ENCODE measurements at places on chromosomes 5 and 9.

- no peak for DNase-seq
Measured at GRCh38 chr5:103472265-103472664, 90.3 kb downstream of the NUDT12 start.

DNA sequence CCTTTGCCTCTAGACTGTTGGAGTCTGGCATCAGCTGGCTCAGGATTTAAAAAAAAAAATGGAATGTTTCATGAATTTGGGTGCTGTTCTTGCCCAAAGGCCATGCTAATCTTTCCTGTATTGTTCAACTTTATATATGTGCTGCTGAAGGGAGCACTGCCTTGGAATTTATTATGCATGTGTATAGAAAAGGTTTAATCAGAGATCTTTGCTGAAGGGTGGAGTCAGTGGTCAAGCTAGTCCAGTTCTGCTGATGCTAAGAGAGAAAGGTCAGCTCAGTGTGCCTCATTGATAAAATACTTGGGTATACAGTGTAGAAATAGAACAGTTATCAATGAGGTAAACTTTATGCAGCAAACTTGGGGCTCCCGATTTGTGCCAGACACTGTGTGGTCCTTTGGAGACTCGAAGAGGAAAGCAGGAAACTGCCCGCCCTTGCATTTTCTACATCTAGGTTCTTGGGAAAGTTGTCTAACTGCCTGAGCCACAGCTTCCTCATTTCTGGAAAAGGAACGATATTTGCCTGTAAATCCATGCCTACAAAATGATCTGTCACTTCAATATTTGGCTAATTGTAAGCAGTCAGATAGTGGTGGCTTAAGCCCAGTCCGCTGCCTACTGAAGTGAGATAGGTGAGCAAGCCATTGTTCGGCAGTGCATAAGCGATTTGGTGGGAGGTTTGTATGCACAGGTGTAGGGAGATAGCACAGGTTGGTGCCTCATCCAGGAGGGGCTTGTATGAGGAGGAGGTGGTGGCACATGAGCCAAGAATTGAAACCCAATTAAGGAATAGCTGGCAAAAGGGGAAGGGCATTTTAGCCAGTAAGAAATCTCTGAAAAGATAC, 29.2 kb upstream of the GTF2H2C start:
- no peak for DNase-seq

- DNase-seq, result no peak
Measured at GRCh38 chr9:117239428-117239827, 175.4 kb downstream of the ASTN2 start.

DNA sequence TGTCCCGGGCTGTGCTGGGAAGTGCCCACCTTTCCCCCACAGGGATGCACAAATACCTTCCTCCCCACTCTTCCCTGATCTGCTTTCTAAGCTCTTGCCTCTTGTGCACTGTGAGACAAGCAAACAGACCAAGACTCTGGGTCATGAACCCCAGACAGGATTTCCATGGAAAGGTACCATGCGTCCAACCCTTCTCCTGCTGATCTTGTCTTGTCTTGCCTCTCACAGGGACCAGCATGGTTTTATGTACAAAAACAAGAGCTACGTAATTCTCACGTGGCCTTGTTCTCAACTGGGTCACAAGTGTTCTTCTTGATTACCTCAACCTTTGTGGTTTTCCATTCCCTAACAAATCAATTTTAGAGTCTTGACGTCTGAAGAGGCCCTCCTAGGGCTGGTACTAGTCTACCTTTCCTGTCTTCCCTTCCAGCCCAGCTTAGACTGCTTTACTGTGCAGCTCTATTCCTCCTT, 176.5 kb upstream of the MAP3K1 start:
- DNase-seq, result no peak

DNA sequence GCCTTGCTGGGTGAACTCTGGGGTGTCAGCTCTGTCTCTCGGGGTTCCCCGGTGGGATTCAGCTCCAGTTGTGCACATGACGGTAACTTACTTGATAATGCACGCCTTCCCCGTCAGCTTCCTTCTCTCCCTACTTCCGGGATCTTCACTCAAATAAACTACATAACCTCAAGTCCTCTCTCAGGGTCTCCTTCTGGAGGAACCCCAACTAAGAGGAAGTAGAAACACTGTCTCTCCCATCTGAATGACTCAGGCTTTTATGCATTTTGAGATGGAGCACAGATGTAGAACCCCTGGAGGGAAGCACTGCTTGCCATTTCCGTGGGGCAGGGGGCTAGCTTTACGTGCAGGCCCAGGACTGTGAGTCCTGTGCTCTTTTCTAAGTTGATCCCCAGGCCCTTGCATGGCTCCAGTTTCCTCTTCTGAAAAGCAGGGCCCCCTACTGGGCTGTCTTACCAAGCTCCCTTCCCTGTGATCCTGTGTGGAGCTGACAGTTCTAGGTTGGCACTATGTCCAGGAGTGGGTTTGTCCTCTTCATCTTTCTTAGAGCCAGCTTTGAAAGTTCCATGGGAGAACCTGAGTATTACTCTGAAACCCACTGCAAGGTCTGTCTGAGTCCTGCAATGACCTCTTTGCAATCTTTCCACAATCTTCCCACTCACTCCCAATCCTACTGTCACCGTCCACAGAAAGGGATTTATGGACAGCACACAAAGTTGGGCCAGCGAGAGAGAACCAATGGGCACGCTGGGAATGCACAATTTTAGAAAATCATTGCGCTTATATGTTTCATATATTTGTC, 17.7 kb downstream of the S1PR3 start:
- no peak for DNase-seq

DNA sequence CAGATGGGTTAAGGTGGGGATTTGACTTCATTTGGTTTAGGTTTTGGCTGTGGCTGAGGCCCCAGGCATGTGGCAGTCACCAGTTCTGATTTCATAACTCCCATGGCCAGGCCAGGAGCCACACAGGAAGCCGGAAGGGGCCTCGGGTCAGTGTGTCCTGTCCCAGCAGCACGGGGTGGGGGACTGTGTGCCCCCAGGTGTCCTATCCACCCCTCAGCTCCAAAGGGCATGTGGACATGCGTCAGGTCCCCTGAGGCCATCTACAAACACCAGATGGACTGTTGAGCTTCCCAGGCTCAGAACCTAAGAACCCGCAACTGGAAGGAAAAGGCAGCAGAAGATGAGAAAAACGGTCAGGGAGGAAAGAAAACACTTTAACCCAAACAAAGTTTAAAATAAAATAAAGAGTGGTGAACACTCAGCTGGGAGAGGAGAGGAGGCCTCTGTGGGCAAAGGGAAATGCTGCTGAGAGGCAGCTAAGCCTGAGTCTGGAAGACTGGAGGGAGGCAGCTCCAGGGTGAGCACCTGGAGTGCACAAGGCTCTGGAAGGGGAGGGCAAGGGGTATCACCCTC, 260.8 kb downstream of the AUH start:
- DNase-seq, result no peak

- DNase-seq, result no peak
Measured at GRCh38 chr5:72290356-72291133, 29.5 kb downstream of the MRPS27 start.

DNA sequence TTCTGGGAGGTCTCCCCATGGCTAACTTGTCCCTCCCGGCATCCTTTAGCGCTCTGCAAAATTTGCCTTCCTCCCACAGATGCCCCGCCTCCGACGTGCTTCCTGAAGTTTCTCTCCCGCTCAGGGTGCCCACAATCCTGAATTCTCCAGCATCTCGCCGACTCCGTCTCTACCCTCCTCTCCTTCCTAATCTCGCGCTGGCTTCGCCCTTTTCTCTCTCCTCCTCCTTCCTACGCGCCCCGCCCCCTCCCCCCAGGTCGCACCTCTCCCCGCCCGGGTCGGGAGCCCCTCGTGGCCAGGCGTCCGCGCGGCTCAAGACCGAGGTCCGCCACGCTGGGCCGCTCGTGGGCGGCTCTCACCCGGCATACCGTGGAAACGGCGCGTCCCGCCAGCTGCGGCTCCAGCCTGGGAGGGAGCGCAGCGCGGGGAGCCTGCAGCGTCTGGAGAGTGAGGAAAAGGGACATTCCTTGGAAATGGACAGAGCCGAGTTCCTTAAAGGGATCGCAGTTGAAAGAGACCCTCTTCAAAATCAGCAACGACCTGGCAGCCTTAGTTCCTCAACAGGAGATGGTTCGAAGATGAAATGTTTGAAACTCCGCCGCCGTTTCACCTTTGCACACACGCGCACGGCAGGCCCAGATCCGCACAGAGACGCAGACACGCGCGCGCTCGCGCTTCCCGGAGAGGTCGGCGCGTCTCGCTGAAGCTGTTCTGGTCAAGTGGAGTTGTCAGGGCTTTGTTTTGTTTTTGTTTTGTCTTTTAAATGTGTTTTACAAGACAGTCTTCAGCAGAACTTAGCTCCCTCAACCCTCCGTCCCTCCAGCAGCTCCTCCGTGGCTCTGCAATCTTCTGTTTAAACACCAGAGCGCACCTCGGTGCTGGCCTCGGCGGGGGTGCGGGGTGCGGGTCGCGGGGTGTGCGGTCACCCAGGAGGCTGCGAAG, 5.0 kb upstream of the IRX2 start:
- no peak for DNase-seq

DNA sequence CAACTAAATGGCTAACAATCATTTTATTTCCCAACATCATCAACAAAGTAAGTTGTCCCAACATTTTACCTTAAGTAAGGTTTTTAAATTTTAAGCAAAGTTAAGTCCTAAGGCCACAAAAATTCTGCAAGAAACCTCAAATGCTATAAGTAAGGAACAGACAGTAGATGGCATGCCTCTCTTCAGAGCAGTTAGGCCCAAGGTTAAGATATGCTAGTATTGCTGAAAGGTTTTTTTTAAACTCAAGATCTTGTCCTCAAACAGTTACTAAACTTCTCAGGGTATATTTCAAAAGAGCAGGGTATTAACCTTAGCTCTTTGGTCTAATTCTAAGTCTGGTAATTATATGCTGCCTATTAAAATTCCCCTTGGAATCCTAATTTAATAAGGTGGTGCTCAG, 35.1 kb downstream of the PJA2 start:
- no peak for DNase-seq

DNA sequence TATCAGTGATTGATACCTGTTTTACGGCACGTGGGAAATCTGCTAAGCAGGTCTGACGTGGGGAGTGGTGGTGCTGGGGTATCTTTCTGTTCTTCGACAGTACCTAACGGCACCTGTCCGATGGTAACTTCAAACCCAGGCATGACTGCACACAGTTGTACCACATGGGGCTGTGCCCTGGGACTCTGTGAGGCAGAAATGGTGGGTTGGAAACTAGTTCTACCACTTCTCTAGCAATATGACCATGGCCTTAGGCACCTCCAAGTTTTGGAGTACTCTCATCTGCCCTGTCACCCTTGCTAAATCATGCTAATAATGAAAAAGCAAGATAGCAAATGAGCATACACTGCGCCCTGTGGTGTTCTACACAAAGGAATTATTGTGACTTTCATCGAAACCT, 30.9 kb downstream of the EPB41L4B start:
- no peak for DNase-seq

GRCh38 chr5:120361941-120362340, 102.2 kb upstream of the PRR16 start:
- no peak for DNase-seq

GRCh38 chr9:129225815-129226214, 47.8 kb upstream of the IER5L start:
- no peak for DNase-seq

- peak; percentile 94 for DNase-seq
Measured at GRCh38 chr5:134758504-134759341, at the start of gene DDX46. Gene DDX46 (plus strand): TSS chr5:134758779. CDS start chr5:134758939, 160 bp downstream.

GRCh38 chr9:107888773-107889227, 399.2 kb upstream of the KLF4 start:
- no peak for DNase-seq

GRCh38 chr9:10721301-10721700, 108.5 kb upstream of the PTPRD start:
- DNase-seq, result no peak

GRCh38 chr5:96347502-96348292, 85.4 kb downstream of the PCSK1 start:
- DNase-seq, result no peak

- DNase-seq, result no peak
Measured at GRCh38 chr5:173868096-173868880, 19.9 kb upstream of the CPEB4 start.

DNA sequence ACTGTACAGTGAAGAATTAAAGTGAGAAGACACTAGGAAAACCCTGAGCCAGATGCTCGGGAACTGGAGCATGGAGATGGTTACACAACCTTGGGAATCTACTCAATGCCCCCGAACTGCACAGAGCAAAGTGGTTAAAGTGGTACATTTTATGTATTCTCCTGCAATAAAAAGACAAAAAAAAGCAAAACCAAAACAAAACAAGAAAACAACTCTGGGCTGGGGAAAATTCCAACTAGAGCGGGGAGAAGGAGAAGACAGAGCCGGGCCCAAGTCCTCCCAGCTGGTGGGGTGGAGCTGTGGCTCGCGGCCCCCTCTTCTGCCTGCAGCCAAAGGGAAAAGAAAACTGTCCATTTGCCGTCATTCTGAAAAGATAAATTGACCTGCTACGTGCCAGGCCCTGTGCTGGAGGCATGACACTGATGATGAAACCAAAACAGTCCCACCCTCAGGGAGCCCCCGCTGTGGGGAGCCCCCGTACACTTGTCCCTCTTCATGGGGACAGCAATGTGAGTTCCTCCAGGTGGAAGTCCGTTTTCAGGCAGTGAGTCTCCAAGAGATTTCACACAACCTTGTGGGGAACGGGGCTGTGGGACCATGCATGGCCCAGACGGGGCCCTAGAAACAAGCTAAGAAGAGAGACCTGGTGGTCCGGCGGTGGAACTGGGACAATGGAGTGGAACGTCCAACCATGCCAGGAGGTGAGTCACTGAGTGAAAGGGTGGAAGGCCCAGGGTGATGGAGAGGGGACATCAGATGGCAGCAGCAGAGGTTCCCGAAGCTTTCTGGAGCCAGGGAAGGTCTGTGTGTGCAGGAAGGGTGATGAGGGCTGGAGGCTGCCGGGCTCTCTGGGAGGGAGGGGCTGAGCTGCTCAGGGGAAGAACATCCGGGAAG, 114.8 kb upstream of the COL5A1 start:
- no peak for DNase-seq

GRCh38 chr9:87181670-87182069, 234.4 kb upstream of the GAS1 start:
- DNase-seq, result no peak

GRCh38 chr9:133109931-133110650, 10.9 kb downstream of the RALGDS start:
- DNase-seq, result no peak

GRCh38 chr9:75866273-75866871, 24.1 kb upstream of the PCSK5 start:
- peak; percentile 36 for DNase-seq

DNA sequence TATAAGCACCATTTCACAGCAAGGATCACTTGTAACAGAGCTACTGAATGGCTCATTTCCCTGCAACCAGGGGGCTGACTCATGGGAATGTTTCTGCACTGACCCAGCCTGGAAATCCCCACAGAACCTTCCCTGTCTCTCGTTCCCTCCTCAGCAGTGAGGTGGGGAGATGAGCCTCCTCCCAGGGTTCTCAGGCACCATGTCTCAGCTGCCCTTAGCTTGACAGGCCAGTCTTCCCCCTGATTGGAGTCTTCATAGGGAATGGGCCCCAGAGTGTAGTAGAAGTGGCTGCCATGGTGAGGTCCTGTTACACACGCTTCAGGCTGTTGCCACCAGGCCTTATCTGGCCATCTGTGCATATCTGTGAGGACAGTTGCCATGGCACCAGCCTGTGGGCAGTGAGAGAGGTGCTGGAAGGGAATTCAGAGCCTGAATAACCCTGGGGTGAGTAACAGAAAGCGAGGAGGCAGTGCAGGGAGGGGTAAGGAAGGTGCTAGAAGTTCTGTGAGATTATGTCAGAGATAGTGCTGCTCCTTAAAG, 324.4 kb downstream of the ENC1 start:
- DNase-seq, result no peak

Data from G401 (cell line).